ENCODE measurements at places on chromosomes 11 and 22. TPM values are rescaled to one million over a fixed set of nuclear protein-coding genes. Genes with fewer than 3 reads are reported as not detected.

Gene B4GALNT4
- not detected for total RNA-seq

Gene INS
- not detected for total RNA-seq

GRCh38 chr11:31720671-31721365 is 90.3 kb downstream of the PAX6 start:
- peaks cover 6% of the 10 kb centered on the region for H3K4me1 ChIP-seq
- H3K4me3 ChIP-seq: no peak overlapping the region
- no peaks in the 10 kb centered on the region for H3K27me3 ChIP-seq
- H3K27ac ChIP-seq: no peak overlapping the region

GRCh38 chr11:108592591-108593213 is 866 bp downstream of the EXPH5 start:
- H3K4me3 ChIP-seq: peak overlapping the region; percentile 89
- DNase-seq: no peak
- H3K27me3 ChIP-seq: peaks cover 48% of the 10 kb centered on the region

DNA sequence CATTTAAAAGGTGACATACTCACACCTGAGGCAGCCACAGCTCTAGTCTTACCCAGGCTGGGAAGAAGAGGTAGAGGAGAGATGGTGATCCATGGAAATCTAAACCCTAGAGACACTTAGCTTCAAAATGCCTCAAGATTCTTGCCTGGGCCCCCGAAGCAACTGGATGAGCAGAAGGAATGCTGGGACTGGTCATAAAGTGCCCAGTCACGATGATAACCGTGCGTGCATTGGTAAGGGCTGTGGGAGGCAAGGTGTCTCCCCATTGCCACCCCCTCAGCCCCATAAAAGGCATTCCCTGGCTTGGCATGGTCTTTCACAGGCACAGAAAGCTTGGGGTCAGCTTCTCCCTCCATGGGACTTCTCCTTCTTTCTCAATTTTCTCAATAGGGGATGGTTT is 144.5 kb downstream of the DSCAML1 start:
- no peak overlapping the region for H3K27ac ChIP-seq
- peaks cover 7% of the 10 kb centered on the region for H3K27me3 ChIP-seq
- no peak overlapping the region for H3K4me3 ChIP-seq
- H3K36me3 ChIP-seq: no peaks in the 10 kb centered on the region
- DNase-seq: no peak

DNA sequence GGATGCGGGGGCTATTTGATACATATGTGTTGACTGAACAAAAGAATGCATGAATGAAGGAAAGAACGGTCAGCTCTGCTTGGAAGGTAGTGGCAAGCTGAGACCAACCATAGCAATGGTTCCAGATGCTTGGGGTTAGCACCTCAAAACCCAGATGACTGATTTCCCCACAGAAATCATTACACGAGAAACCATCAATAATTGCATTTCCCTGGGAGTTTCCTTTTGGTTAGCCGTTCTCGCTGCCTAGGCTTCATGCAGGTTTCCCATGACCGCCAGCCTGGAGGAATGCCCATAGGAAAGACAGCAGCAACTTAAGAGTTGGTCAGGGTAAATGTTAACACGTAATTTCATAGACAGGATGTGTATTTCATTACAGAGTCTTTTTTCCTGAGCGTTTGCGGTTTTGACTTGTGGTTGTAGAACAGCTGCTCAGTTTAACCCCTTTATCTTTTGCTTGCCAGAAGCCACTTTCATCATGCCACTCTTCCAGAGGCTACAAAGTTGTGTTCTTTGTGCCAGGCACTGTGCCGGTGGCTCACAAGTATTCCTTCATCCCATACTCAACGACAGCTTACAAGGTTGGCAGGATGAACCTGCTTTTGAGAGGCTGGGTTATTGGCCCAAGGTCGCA is 2.8 kb downstream of the IL17RA start:
- peak overlapping the region; percentile 80 for H3K4me3 ChIP-seq
- H3K27me3 ChIP-seq: peaks cover 12% of the 10 kb centered on the region
- DNase-seq: peak; percentile 84
- peak overlapping the region; percentile 83 for H3K27ac ChIP-seq
- peaks cover 55% of the 10 kb centered on the region for H3K4me1 ChIP-seq

Gene CALCA
- total RNA-seq: not detected

Measured in activated CD8-positive, alpha-beta memory T cell treated with anti-CD3 and anti-CD28 coated beads, Interleukin-2, amount 10 ng/mL, durations not matched to agents 7 days and 5 days (primary cell).